NCI-H774 (cell line): ENCODE measurements at places on chromosomes 12 and 14.

DNA sequence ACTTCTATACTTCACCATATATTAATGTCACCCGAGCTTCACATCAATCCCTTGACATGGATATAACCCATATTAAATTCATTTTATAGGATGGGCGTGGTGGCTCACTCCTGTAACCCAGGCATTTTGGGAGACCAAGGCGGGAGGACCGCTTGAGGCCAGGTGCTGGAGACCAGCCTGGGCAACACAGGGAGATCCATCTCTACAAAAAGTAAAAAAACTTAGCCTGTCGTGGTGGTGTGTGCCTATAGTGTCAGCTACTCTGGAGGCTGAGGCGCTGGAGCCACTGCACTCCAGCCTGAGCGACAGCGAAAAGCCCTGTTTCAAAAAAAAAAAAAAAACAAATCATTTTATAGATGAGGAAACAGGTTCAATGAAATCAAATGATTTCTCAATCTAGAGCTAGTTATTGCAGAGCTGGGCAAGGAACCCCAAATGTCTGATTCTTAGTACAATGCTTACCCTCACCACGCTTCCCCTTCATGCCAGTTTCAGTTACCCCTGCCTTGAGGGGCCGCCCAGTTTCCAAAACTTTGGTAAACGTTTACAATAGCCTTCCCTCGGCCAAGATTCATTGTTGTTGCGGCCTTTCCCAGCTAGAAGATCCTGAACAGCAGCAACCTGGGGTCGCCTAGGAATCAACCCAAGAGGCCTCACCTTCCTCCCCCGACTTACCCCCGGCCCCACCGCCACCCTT lies 751 bp downstream of the PSMB5 start:
- DNase-seq: no peak

GRCh38 chr12:108826101-108826806 lies 31.1 kb downstream of the SSH1 start:
- no peak for DNase-seq

- DNase-seq: no peak
Measured at GRCh38 chr14:52110441-52111086, 41.7 kb upstream of the NID2 start.

GRCh38 chr14:68896132-68896531 lies 83.0 kb downstream of the ACTN1 start:
- no peak for DNase-seq

- no peak for DNase-seq
Measured at GRCh38 chr14:78790271-78790670, 620.1 kb downstream of the NRXN3 start.

- DNase-seq: no peak
Measured at GRCh38 chr12:41745593-41745992, 399.1 kb downstream of the GXYLT1 start.

DNA sequence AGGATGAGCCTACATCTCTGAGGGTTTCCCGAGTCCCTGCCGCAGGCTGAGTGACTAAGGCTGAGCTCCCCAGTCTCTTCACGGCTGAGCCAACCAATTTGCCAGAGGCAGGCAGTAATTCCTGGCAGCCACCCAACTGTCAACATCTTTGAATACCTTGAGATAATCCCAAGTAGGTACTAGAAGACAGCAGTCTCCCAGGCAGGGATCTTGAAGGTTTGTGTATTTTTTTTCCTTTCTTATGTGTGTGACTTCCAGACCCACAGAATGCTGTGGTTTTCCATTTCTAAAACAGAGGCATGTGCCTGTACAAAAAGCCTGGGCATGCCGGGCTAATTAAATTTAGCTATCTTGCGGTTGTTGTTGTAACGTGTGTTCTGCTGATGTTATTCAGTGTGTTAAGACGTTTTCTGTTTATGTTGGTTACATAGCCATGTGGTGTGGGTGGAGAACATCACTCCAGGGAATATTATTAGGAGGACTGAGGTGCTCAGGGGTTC lies 155.5 kb downstream of the ANO2 start:
- DNase-seq: no peak

- no peak for DNase-seq
Measured at GRCh38 chr14:93733231-93733630, 55.1 kb downstream of the PRIMA1 start.

DNA sequence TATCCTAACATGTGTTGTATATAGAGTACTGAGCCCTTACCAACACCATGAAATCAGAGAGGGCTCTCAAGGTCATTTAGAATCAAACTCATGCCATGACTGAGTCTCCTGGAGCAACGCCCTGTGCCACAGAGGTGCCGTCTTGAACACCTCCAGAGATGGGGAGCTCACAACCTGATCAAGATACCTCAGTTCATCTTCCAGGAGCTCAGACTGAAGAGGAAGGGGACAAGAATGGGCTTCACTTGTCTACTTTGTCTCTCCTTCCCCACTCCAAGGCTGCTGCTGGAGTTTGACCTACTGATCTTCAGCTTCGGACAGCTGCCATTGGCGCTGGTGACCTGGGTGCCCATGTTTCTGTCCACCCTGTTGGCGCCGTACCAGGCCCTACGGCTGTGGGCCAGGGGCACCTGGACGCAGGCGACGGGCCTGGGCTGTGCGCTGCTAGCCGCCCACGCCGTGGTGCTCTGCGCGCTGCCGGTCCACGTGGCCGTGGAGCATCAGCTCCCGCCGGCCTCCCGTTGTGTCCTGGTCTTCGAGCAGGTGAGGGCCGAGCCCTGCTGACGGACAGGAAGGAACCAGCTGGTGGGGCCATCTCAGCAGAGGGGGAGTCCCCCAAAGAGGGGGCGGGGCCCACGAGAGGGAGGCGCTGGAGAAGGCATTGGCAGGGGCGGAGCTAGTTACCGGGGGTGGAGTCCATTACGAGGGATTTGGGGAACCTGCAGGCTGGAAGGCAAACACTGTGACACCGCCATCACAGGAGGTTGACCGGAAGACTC lies 12.0 kb downstream of the SOAT2 start:
- DNase-seq: no peak

DNA sequence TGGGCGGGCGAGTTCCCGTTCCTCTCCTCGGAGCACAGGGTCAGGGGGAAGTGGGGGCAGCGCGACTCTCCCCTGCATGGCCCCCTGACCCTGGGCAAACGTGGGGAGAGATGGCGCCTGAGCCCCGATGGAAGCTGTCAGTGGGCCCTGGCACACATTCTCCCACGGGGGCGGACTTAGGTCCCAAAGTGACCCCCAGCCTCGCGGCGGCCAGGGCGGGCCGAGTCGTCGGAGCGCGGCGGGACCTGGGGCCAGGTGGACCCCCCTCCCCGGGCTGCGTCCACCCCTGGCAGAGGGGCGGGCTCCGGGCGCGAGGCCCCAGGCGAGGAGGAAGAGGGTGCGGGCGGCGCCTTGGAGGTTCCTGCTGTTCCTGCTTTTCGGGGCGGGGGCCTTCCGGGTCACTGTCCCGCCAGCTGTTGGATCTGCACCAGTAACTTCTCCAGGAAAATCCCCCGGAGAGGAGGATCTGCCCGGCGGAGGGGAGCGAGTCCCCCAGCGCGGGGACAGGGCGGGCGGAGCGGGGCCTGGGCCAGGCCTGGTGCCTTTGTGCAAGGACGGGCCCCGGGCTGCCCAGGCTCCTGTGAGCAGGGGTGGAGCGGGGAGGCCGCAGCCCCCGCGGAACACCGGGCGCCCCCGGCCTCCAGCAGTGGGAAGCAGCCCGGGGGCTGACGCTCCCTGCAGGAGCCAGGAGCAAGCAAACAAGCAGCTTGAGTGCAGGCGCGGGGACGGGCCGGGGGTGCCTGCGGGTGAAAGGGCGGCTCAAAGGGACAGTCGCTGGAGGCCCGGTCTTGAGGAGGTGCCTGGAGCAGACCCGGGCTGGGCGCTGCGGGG lies 15.3 kb downstream of the TNFAIP2 start:
- DNase-seq: no peak

DNA sequence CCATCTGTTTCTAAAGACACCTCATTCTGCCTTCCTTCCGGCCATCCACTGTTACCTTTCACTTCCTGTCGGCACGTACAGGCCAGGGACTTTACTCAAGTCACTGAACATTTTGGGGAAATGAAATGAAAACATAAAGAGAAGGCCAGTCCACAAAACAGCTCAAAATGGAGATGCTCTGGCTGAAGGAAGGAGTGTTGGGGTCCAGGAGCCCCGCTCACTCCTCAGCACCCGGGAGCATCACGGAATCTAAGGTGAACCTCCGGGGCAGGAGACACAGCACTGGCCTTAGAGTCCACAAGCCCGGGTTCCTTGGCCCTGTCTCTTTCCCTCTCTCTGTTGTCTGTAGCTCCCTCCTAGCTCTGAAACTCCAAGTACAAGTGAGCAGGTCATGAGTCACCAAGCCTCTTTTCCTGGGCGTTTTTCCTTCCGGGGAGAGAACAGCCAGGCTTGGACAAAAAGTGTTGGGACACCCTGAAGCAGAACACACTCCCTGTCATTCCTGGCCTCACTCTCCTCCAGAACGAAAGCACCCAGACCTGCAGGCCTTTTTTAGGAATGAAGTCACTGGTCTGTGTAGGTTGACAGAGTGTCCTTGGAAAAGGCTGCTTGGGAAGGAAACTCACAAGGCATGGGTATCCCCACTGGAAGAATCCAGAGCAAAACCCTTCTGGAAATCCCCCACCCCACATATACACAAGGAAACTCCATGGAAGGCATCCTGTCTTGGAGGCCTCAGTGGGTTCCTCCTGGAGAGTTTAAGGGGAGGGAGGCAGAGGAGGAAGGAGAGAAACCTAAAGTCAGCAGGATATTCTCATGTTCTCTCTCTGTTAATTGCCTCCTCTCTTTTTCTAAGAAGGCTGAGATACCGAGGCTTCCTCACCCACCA lies 245.3 kb downstream of the ZFP36L1 start:
- no peak for DNase-seq

GRCh38 chr12:65879878-65880277 lies 55.6 kb downstream of the HMGA2 start:
- DNase-seq: no peak

DNA sequence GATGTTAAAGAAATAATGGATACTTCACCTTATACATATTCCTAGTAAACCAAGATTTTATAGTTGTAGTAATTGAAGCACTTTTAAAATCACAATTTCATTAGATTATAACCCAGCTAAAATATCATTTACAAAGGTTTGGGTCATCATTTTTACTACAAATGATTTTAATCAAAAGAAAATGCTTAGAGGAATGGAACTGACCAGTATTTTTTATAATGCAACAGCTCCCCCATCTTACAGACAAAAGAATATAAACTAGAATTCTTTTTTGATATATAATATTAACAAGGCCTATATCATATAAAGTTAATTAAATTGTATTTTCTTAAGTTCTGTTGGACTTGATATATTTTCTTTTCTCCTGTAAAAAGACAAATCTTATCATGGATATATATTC lies 20.4 kb upstream of the LRFN5 start:
- DNase-seq: no peak

GRCh38 chr12:132861558-132861957 lies 25.8 kb downstream of the CHFR start:
- DNase-seq: no peak

GRCh38 chr12:82425241-82425640 lies 66.9 kb downstream of the METTL25 start:
- DNase-seq: no peak

DNA sequence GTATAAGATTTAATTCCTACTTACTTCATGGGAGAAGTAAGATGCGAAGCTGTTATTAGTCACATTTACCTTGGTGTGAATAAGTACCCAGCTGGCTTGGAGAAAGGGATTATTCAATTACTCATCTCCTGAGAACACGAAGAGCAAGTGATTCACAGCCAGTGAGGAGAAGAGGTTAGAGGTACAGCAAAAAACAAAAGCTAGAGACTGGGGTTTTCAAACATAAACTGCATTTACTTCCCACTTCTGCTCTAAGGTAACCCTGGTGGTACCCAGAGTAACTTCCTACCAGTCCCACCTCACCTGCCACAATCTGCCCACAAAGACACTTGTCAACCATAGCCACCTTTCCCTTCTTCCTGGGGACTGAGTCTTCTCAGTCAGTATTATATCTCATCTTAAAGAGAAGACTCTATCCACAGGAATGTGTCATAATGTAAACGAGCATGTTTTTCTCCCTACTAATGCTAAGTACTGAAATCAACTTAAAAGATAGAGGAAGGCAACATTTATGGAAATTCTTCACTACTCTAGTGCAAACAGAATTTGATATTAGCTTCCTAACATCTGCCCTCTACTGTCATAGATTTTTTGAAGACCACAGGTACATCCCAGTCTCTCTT lies 6.0 kb upstream of the IL22 start:
- DNase-seq: no peak

GRCh38 chr12:54417712-54418440 lies 1.2 kb downstream of the ITGA5 start:
- DNase-seq: no peak

DNA sequence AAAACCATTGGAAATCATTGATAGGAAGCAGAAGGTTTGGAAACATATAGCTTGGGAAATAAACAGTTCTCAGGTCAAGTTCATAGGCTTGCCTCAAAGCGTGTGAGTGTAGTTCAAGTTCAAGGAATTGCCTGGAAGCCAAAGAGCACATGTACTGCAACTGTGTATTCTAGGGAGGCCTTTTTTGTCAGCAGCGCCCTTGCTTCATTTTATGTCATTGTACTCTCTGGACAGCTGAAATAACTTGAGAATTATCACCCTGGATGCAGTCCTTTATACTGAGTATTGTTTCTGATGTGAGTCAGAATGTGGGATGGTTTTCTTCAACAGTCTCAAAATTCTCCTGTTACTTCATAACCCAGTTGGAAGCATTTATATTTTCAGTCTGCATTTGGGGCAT lies 16.0 kb upstream of the EVL start:
- no peak for DNase-seq

DNA sequence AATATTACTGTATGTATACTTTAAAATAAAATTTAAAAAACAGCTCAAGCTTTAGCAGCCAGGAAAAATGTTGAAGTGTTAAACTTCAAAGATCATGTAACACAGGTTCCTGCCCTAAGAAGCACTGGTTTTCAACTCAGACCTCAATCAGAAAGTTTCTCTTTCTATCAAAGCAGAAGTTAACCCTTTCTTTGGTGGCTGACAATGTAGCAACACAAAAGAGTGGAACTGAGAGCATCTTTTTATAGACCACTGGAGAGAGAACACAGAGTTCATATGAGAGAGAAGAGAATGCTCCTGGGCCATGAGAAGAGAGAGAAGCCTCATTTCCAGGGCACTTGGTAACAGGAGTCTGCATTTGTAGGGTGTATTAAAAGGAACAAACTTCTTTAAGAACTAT lies 42.2 kb upstream of the KTN1 start:
- no peak for DNase-seq

DNA sequence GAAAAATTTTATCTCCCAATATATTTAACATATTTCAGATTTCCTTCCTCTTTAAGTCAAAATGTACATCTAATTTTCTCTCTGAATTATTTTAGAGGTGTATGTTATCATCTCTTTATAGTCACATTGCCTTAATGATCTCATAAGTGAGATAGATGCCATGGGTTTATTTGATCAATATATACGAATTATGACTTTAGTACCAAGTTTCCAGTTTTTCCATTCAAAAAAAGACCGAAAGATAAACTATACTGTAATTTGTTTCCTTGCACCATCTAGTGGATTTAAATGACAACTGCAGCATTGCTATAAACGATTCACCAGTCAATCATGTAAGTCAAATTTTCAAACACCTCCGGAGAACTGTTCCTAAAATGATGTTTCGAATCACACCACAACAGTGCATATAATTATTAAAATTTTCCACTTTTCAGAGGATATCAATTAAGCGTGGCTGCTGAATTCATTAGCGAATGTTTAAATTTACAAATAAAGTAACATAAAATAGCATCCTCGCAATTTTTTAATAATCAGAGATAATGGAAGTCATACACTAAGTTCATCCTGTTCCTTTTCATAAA lies 419 bp upstream of the ATXN7L3B start:
- DNase-seq: peak; percentile 73

- DNase-seq: peak; percentile 89
Measured at GRCh38 chr12:6266541-6266966, 43.9 kb upstream of the PLEKHG6 start.

GRCh38 chr12:32440120-32440865 lies 40.9 kb downstream of the FGD4 start:
- DNase-seq: no peak
